ENCODE measurements at places on chromosomes 3 and 15. TPM values are rescaled to one million over a fixed set of nuclear protein-coding genes. Genes with fewer than 3 reads are reported as not detected.

GRCh38 chr15:32823750-32824149 is 105.9 kb downstream of the GREM1 start:
- DNase-seq: no peak
- H3K36me3 ChIP-seq: no peaks in the 10 kb centered on the region
- no peak overlapping the region for H3K4me3 ChIP-seq
- no peaks in the 10 kb centered on the region for H3K4me1 ChIP-seq
- no peaks in the 10 kb centered on the region for H3K27me3 ChIP-seq
- no peak overlapping the region for H3K27ac ChIP-seq

DNA sequence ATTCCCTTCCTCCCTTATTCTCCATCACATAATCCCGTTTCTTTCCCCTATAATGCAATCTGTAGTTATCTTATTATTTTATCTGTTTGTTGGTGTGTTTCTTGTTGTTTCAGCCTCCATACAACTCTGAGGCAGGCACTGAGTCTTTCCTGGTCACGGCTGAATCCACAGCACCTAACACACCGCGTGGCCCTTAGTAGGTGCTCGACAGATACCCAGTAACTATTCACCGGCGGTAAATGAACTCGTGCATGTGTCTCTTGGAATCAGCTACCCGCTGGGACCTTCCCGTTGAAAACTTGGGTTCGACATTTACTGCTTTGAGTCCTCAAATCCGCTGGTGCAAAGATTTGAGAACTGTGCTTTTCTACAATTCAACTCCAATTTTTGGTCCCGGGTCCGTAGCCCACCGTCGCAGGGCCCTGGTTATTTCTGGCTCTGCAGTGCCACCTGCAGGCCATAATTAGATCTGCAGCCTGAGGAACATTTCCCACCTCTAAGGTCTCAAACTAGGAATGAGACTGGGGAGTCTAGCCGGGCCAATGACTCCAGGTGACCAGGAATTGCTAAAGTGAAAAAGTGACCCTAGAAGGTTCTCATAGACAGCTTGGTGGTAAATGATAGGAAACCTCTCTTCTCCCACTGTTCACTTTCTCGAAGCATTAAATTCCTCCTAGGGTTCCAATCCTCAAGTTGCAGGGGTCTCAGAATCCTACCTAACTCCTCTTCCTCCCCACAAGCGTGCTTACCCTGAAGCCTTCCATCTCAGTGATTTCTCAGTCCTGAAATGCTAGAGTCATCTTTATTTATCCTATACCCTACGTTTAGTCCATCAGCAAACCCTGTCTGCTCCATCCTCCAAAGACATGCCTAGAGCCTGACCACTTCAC is 40.0 kb upstream of the TRH start:
- no peaks in the 10 kb centered on the region for H3K27me3 ChIP-seq
- H3K4me3 ChIP-seq: no peak overlapping the region
- H3K36me3 ChIP-seq: no peaks in the 10 kb centered on the region
- no peak overlapping the region for H3K27ac ChIP-seq
- H3K4me1 ChIP-seq: peaks cover 8% of the 10 kb centered on the region

DNA sequence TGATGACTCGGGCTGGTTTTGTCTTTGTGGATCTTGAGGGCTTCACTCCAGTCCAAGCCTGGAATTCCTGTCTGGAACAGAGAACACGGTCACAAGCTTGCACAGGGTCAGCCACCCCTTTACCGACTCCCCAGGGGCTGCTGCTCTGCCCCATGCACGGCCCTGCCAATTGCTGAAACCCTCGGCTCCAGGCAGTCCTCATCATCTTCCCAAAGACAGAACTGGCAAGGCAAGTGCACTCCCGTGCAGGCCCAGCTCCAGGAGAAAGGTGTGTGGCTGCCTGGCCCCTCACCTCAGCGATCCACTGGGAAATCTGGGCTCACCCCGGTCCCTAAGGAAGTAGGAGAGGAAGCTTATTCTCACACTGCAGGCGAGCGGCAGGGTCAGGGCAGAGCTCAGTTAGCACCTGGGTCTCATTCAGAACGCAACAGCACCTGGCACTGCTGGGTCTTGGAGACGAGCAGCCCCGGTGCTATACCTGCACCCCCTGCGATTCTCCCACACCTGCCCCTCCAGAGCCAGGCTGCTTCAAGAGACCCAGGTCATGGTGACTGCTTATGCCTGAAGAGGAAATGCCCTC is 7.2 kb downstream of the MAP6D1 start:
- no peak overlapping the region for H3K4me3 ChIP-seq
- no peak overlapping the region for H3K27ac ChIP-seq
- peaks cover 20% of the 10 kb centered on the region for H3K4me1 ChIP-seq
- no peak for DNase-seq
- H3K27me3 ChIP-seq: peaks cover 5% of the 10 kb centered on the region
- H3K36me3 ChIP-seq: peaks cover 6% of the 10 kb centered on the region

- H3K4me1 ChIP-seq: no peaks in the 10 kb centered on the region
- no peak for DNase-seq
- no peaks in the 10 kb centered on the region for H3K36me3 ChIP-seq
Observed at GRCh38 chr3:53545996-53546359, 51.6 kb downstream of the CACNA1D start.

- H3K36me3 ChIP-seq: no peaks in the 10 kb centered on the region
- no peak overlapping the region for H3K27ac ChIP-seq
- DNase-seq: no peak
- H3K4me1 ChIP-seq: no peaks in the 10 kb centered on the region
- H3K4me3 ChIP-seq: no peak overlapping the region
Observed at GRCh38 chr3:140096037-140096436, 161.1 kb downstream of the CLSTN2 start.

- no peaks in the 10 kb centered on the region for H3K27me3 ChIP-seq
- peak overlapping the region; percentile 88 for H3K27ac ChIP-seq
- H3K4me3 ChIP-seq: peak overlapping the region; percentile 35
- H3K36me3 ChIP-seq: no peaks in the 10 kb centered on the region
Observed at GRCh38 chr15:63860155-63860554, 26.4 kb upstream of the HERC1 start.

DNA sequence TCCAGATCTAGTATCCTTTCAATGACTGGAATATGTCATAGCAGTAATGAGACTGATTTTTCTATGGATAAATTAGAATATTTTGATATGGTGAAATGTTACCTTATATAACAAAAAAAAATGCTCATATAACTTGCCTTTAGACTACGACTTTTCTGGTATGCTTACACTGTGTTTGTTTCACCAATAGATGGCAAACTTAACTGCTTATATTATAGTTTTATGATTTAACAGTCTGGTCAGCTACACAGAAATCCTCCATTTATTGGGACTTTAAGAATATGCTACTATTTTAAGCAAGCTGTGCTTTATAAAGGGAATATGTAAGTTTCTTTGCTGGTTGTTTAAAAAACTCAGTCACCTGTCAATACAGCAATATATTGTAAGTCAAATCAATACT is 205.6 kb downstream of the VGLL3 start:
- H3K36me3 ChIP-seq: no peaks in the 10 kb centered on the region
- no peaks in the 10 kb centered on the region for H3K27me3 ChIP-seq
- no peak for DNase-seq
- H3K27ac ChIP-seq: no peak overlapping the region
- no peaks in the 10 kb centered on the region for H3K4me1 ChIP-seq

LRRC31 gene
- not detected for total RNA-seq

All from T-cell (primary cell).